ENCODE measurements at places on chromosomes 7 and 10.
A peak's percentile ranks its signal among the peaks of the same experiment; 100 is the strongest.

GRCh38 chr7:125061776-125062397 is 132.3 kb upstream of the POT1 start:
- H3K27ac ChIP-seq, result no peak overlapping the region
- H3K36me3 ChIP-seq, result no peaks in the 10 kb centered on the region
- H3K27me3 ChIP-seq, result no peaks in the 10 kb centered on the region
- no peak for DNase-seq
- H3K4me3 ChIP-seq, result no peak overlapping the region

DNA sequence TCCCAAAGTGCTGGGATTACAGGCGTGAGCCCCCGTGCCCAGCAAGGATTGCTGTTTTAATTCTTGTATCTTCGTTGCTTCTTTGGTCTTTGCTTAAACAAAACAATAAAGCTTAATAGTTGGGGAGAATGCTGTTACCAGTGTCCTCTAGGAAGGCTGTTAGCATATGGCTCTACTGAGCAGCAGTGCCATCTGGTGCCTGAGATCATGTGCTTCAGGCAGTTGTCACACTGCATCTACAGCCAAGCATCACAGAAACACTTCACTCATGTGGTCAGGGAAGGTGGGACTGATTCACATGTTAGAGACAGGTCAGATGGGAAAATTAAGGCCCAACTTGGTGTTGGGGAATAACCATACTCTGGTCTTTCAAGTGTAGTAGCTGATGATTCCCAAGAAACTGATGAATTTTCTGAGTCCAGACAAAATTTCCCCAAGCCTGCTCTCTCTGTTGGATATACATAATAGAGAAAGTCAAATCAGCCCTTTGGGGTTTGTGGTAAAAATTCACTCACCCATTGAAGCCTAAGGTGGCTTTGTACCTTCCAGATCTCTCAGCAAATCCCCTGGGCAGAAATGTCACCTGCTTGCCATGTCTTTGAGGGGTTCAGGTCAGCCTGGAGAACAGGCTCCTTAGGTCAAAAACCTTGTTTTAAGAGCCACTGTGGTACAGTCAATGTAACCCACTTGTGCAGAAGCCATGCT is 28.4 kb downstream of the UBE2D4 start:
- peak; percentile 61 for DNase-seq
- H3K4me1 ChIP-seq, result no peaks in the 10 kb centered on the region
- H3K36me3 ChIP-seq, result peaks cover 5% of the 10 kb centered on the region
- no peak overlapping the region for H3K27ac ChIP-seq

DNA sequence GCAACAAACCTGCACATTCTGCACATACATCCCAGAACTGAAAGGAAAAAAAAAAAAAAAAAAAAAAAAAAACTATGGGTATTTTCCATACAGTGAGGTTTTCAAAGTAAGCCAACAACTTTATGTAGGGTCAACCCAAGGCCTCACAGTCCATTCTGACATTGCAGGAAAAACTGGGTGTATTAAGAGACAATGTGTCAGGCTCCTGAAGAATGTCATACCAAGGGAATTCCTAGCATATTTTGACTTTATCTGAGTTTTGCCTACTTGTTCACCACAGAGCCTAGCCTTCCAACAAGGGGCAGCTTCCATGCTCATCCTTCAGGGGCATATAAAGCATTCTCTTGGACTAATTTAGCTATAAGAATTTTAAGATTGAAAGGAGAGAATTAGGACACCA is 368.9 kb downstream of the PLXDC2 start:
- H3K4me3 ChIP-seq, result no peak overlapping the region
- no peaks in the 10 kb centered on the region for H3K36me3 ChIP-seq
- DNase-seq, result no peak
- H3K27me3 ChIP-seq, result no peaks in the 10 kb centered on the region
- no peaks in the 10 kb centered on the region for H3K4me1 ChIP-seq

GRCh38 chr10:48648172-48648942 is 36.3 kb upstream of the WDFY4 start:
- H3K27ac ChIP-seq, result no peak overlapping the region
- no peaks in the 10 kb centered on the region for H3K36me3 ChIP-seq
- no peak for DNase-seq
- H3K4me3 ChIP-seq, result no peak overlapping the region
- no peaks in the 10 kb centered on the region for H3K4me1 ChIP-seq
- H3K27me3 ChIP-seq, result no peaks in the 10 kb centered on the region

GRCh38 chr7:148983200-148984146 is 44.8 kb downstream of the PDIA4 start:
- no peaks in the 10 kb centered on the region for H3K27me3 ChIP-seq
- H3K27ac ChIP-seq, result no peak overlapping the region
- H3K4me1 ChIP-seq, result peaks cover 46% of the 10 kb centered on the region
- H3K36me3 ChIP-seq, result no peaks in the 10 kb centered on the region

DNA sequence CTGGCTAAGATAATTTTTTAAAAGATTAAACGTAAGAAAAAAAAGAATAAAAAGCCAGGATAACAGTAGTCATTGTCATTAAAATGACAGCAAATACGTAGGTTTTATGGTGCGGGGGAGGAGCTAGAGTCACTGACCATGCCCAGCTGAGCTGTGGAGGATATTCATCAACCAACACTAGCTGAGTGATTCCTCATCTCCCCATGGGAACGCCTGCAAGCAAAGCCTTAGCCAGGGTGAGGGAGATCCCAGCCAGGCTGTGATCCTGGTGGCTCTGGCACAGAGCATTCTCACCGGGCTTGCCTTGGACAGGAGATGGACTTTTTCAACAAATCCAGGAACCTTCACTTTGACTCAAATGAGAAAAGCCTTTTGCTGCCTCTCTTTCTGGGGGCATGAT is 94.2 kb downstream of the HIP1 start:
- peaks cover 12% of the 10 kb centered on the region for H3K4me1 ChIP-seq
- DNase-seq, result no peak
- no peaks in the 10 kb centered on the region for H3K27me3 ChIP-seq
- no peaks in the 10 kb centered on the region for H3K36me3 ChIP-seq
